Spinal cord (tissue), 10 donors: ENCODE measurements at places on chromosomes 1 and 21. TPM values are rescaled to one million over a fixed set of nuclear protein-coding genes. Genes with fewer than 3 reads are reported as not detected.

DNA sequence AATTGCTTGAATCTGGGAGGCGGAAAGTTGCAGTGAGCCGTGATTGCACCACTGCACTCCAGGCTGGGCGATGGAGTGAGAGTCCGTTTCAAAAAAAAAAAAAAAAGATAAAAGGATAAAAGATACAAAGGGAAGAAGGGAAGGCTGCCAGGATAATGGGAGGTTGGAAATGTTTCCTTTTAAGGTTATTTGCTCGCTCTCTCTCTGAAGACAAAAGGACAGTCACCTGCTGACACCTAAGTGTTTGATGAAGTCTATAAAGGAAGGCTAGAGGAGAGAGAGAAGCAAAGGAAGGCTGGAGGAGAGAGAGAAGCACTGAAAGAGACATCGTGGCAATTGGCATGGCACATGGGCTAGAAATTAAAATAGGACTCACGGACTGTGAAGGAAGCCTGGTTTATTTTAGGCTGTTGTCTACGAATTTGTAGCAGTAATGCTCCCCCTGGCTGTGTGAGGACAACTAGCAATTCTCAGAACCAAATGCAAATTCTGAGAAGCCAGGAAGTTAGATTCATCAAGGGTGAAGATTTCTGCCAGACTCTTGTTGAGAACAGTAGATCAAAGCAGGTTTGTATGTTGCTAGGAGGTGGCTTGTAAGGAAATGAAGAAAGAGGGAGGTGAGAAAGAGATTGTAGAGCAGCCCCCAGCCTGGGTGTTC lies 154.2 kb downstream of the ZP4 start:
- DNase-seq = no peak

DNA sequence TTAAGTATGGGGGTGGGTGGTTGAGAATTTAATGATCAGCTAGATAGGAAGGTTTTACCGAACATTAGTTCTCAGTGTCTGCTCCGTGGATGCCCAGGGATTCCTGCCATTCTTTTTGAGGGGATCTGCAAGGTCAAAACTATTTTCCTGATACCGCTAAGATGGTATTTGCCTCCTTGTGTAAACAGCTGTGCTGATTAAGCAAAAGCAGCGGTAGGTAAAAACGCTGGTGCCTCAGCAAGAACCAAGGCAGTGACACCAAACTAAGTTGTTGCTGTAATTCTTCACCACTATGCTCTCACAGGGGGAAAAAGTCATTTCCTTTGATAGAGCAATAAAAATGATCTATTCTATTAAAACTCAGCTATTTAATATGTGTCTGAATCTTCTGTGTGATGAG lies 229.0 kb downstream of the FMN2 start:
- DNase-seq = no peak

DNA sequence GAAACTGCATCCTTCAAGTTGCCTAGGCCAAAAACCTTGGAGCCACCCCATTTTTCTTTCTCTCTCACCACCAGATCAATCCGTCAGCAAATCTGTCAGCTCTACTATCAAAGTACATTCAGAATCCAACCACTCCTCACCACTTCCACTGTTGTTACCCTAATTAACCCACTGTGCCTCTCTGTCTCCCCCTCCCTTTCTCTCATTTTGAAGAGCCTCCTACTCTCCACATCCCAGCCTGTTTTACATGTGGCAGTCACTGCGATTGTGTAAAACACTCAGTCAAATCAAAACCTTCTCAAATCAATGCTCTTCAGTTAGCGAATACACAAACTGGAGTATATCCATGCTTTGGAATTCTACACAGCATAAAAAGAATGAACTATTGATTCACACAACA lies 33.1 kb downstream of the ZNF684 start:
- no peak for DNase-seq

GRCh38 chr1:69743146-69743545 lies 175.4 kb downstream of the LRRC7 start:
- no peak for DNase-seq

DNA sequence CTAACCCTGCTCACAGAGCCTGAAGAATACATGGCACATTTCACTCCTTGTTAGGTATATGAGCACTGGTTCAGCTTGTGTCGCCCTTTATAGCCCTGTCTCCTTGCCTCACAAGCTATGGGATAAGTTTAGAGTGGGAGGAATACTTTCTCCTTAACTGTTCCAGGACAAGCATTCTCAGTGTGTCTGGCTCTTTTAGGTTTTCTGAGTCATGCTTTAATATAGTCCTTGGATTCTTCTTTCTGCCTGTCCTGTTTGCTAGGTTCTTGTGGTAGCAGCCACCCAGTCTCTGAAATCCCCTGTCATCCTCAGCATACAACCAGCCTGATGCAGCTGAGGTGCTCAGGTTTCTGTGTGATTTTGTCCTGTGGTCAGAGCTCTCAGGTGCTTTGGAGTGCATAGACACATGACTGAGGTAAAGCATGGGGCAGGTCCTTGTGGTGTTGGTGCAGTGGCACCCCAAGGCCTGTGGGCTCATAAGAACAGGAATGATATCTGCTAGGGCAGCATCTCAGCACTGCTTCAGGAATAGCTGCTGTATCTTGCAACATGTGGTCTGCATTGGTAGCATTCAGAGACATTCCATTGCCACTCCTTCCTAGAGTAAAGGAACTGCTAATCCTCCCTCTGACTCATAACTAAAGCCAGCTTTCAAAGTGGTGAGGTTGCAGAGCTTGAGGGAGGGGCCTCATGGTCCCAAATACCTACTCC lies 14.2 kb upstream of the CASQ2 start:
- DNase-seq = no peak

DNA sequence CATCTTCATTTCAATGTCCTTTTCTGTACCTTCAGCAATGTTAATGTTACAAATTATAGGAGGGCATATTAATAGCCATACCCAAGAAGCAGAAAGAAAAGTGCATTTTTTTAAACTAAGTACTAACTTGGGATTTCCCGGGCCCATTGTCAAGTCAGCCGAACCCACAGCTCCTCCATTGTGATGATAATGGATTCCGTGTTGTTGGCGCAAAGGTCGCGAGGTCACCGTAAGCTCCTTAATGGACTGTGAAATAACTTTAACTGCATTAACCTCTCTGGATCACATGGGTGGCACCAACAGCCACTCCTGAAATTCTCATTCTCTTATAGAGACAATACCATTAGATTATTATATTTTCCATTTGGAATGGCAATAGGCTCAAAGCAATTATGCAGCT lies 250.6 kb upstream of the RRP15 start:
- no peak for DNase-seq

DNA sequence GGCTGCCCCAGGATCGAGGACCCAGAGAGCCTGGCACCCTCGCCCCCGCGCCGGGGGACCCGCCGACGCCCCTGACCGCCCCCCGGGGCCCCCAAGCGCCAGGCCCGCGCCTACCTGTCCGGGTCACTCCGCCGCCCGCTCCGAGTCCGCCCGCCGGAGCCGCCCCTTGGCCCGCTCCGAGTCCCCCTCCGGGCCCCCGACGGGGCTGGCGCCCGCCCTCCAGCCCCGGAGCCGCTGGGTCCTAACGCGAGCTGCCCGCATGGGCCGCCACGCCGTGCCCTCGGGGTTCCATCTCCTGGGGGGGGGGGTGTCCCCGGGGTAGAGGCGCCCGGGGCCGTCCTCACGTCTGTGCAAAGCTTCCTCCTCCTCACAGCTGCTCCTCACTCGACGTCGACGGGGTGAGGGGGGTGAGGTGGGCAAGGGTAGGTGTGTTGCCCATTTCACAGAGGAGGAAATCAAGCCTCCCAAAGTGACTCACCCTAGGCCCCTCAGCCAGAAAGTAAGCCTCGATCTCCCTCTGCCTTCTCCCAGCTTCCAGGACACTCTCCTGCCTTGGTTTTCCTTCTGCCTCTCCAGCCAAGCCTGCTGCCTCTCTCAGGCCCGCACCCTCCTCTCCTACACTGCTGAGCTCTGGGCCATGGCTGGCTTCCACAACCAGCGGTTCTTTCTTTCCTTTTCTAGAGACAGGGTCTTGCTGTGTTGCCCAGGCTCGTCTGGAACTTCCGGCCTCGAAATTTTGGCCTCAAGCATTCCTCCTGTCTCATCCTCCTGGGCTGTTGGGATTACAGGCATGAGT lies at the start of gene MFAP2:
Gene MFAP2 (minus strand): TSS at position 148 of the 796 bp plus-strand sequence. CDS start 2,347 bp downstream, outside the sequence.
- no peak for DNase-seq

- no peak for DNase-seq
Measured at GRCh38 chr1:184748740-184749139, 5.9 kb downstream of the EDEM3 start.

GRCh38 chr1:243596431-243597062 lies 253.5 kb downstream of the AKT3 start:
- DNase-seq = no peak

Gene ITLN2
- 0.17 TPM for total RNA-seq

DNA sequence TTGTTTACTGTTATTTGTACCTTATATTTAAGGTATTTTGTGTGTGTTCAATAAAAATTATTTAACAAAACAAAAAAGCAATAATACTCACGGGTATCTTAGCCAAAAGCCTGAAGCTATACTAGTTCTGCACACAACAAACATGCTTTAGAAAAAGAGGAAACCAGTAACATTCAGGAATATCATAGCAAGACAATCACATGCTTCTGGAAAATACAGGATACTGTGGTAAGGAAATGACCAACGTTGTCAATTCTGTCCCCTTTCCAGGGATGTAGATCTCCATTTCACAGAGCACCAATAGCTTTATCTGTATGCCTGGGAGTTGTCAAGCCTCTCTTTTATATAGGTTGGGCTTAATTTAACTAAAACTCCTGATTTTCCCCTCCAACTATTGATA lies 288.4 kb downstream of the SMYD3 start:
- no peak for DNase-seq
